ENCODE measurements at places on chromosomes 2 and 18.

- no peak for DNase-seq
Measured at GRCh38 chr2:14614017-14614416, 18.5 kb upstream of the LRATD1 start.

- peak; percentile 19 for DNase-seq
Measured at GRCh38 chr2:579961-580360, 97.2 kb downstream of the TMEM18 start.

- DNase-seq: no peak
Measured at GRCh38 chr2:158905784-158906183, 62.7 kb upstream of the TANC1 start.

DNA sequence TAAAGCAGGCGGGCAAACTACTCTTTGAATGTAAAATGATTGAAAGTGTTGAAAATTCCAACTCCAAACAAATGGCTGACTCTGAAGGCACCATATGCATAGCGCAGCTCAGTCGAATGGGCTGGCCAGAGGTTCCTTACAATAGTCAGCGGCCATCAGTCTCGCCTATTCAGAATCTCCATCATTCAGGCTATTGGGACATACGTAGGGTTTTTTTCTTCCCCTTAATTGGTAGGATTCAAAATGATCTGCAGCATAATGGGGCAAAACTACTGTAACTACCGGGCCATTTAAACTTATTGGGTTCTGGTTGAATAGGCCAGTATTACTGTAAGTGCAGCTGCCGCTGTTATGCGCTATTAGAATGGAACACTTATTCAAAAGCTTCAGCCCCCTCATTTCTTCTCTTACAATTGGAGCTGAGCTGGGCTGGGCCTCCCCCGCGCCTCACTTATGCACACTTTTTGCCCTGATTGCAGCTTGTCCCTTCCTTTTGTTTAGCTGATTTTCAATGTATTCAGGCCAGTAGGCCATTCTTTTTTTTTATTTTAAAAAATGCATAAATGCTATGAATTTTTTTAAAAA lies 40.4 kb downstream of the SLC9A4 start:
- no peak for DNase-seq

DNA sequence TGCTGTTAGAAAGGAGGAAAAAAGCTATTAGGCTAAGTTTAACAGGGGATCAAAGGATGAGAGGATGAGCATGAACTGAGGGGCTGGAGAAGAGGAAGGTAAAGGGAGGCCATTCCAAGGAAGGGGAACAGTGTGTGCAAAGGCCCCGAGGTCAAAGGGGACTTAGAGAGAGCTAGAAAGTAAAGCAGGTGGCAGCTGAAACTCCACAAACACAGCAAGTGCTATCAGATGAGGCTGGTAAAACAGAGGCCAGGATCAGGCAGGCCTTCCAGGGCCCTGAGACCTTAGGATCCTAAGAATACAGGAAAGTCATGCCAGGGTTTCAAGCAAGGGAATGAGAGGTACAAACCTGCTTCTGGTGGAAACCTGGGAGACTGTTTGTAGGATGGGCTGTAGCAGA lies 5.8 kb downstream of the HDAC4 start:
- no peak for DNase-seq

- DNase-seq: no peak
Measured at GRCh38 chr2:226683196-226683595, 116.4 kb downstream of the IRS1 start.

- no peak for DNase-seq
Measured at GRCh38 chr2:60106836-60107529, 446.5 kb downstream of the BCL11A start.

GRCh38 chr2:20327370-20327769 lies 23.3 kb downstream of the PUM2 start:
- no peak for DNase-seq

Measured in DND-41 (cell line).